Jurkat, Clone E6-1 (cell line): ENCODE measurements at places on chromosomes 2 and 18.

DNA sequence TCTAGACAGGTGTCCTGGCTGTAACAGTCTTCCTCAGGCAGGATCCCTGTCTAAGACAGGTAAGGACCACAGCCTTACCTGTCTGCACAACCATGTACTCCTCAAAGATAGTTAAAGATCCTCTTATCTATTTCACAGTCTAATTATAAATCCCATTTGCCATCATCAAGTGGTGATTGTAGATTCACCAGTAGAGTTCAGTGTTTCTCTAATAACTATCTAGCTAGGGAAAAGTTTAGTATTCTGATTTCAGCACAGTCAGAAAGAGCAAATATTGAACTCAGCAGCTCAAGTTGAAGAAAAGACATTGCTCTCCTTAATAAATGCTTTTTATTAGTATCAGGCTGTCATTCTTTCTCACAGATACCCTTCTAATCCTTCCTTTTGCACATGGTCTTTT, 1305.5 kb upstream of the NXPH2 start:
- no peak for DNase-seq

GRCh38 chr2:144666032-144666431, 146.1 kb upstream of the ZEB2 start:
- DNase-seq, result no peak

DNA sequence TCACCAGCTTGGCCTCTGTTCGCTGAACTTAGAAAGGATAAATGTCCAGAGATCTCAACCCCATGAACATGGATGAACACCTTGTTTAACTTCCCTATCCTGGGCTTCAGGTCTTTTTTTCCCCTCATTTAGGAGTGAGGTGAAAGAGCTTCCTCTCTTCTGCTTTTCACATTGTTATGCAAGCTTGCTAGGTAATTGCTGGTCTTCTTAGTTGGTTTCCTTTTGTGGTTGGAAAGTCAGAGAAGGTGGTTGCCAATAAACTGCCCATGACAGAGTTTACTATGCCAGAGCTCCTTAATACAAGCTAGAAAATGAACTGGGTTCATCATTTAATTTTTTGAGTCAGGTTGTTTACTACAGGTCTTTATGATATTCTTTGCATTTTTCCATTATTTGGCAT, 16.6 kb downstream of the SLC9A4 start:
- DNase-seq, result no peak

DNA sequence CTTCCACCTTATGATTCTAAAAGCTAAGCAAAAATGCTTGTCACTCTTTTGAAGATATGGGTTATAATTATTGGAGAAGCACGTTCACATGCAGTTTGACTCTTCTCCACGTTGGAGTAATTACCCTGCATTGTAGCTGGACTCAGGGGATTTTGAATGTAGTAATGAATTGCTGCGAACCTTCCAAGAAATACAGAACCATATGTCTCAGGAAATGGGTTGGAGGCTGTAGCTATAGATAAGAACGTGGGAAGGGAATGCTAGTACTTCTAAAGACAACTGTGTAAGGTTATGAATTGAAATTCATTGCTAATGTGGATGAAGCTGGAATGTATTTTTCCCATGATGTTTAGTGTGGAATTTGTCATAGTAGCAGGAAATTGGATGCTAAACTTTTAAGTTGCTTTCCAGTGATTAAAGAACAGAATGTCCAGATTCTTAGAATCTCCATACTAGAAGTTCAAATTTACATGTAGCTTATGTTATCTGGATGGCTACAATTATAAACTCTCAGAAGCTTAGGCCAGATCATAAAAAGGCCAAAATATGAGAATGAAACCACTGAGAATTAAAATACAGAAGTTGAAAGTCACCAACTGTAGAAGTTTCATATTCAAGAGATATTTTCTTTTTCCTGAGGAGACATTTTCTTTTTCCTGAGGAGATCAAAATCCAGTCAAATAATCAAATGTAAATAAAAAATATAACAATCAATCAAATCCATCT, 27.3 kb upstream of the SPOPL start:
- DNase-seq, result no peak

- no peak for DNase-seq
Measured at GRCh38 chr2:144240656-144241339, 279.1 kb downstream of the ZEB2 start.

DNA sequence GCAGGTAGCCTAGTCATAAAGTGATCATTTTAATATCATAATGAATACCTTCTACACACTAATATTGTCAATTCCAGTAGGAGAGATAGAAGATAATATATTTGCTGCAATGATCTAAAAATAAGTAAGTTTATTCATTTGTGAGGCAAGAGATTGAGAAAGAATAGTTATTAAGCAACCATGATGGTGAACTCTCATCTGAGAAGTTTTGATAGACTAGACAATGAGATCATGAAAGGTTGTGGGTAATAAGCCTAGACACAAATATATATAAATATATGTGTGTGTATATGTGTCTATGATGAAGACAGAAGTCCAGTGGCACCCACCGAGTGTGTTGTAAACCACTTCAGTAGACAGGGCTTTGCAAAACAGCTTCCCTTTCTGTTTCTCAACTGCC, 181.0 kb upstream of the CHST9 start:
- no peak for DNase-seq

GRCh38 chr18:48850822-48851598, 99.8 kb downstream of the SMAD7 start:
- no peak for DNase-seq

DNA sequence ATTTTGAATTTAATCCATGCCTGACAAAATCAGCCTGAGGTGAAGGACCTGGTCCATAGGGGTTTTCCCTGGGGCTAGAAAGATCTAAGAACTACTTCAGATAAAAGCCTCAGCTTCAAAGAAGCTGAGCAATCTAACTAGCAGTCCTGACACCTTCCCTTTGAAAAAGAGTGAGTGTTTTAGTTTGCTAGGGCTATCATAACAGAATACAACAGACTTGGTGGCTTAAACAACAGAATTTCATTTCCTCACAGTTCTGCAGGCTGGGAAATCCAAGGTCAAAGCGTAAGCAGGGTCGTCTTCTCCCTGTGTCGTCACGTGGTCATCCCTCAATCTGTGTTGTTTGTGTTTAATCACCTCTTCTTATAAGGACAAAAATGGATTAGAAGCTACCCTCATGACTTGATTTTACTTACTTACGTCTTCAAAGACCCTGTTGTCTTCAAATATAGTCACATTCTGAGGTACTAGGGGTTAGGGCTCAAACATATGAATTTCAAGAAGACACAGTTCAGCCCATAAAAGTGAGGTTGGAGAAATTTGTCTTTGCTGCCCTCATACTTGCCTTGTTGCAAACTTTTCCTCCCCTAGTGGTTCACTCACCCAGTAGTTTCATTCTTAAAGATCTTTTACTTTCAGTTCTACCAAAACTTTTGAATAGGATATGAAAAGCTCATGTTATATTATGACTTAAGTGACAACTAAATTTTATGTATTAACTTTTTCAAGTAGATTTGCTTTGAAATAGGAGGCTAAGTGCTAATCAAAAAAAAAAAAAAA, 673.8 kb downstream of the ARHGAP15 start:
- no peak for DNase-seq

DNA sequence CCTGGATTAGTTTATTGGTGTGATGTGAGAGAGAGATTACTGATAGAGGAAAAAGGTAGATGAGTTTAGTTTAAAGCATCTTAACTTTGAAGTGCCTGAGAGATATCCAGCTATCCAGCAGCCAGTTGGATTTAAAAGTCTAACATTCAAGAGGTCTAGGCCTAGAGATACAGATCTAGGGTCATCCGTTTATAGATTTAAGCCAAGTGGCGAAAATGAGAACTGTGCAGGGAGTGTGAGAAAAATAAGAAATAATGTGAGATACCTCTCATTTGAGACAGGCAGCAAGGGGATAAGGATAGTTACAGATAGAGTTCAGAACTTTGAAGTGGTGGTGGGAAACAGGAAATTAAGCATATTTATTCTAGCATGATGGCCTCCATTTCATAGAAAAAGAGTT, 5.3 kb upstream of the ORC2 start:
- no peak for DNase-seq

DNA sequence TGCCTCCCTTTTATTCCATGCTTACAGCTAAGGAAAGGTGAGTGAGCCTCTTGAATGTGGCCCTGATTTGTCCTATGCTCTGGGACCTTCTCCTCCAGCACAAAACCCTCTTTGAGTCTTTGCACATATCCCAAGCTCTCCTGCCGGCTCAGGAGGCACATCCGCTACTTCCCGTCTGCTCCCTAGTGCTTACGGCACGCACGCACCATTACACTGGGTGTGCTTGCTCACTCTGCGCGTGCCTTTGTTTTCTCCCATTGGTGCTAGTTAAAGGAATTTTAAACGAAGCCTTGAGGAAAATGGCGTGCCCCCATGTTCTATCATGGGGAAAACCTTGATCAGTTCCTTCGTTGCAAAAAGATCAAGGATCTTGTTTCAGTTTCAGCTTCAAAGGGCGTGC, 7.9 kb upstream of the DGKD start:
- DNase-seq, result no peak

- no peak for DNase-seq
Measured at GRCh38 chr2:42977270-42978174, 185.1 kb upstream of the HAAO start.

GRCh38 chr2:237535385-237536082, 30.8 kb upstream of the PRLH start:
- no peak for DNase-seq

DNA sequence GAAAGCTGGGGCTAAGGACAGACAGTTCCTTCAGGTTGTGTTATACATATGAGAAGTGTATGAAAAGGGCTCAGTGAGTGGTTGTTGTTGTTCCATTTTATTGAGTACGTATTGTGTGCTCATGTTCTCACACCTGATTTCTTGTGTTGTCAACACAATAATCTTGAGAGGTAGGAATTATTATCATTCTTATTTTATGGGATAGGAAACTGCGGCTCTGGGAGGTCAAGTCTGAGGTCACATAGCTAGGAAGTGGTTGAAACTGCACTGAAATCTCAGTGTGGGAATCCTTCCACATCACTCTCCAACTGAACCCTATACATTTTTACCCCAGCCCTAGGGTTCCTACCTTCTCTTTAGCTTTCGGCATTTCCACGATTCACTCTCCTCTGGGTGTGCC, 124.2 kb upstream of the CXCR4 start:
- DNase-seq, result no peak
